ENCODE measurements at places on chromosomes 6 and 20.
A peak's percentile ranks its signal among the peaks of the same experiment; 100 is the strongest.

GRCh38 chr20:60031107-60031506, 72.9 kb downstream of the CDH26 start:
- DNase-seq, result no peak

DNA sequence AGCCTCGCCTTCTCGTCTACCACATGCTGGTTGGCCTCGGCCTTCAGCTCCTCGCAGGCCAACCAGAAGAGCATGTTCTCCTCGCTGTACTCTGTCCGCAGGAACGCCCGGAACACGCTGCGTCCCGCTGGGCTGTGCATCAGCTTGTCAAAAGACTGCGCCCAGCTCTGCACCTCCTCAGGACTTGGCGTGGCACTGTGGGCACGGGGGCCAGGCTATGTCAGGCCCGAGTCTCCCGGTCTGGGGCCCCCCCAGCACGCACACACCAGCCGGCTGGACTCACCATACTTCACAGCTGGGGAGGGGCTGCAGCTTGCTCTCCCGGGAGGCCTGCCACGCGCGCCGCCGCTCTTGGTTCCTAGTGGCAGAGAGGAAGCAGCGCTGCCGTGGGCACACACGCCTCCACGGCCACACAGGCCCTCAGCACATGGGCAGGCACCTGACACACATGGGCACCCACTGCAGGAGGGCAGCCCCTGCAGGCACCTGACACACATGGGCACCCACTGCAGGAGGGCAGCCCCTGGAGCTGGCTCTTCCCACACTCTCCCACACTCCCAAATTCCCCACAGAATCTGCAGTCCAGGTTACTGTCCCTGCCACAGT, 5.0 kb downstream of the RGS19 start:
- no peak for DNase-seq

- no peak for DNase-seq
Measured at GRCh38 chr20:4036351-4036750, 21.0 kb upstream of the RNF24 start.

DNA sequence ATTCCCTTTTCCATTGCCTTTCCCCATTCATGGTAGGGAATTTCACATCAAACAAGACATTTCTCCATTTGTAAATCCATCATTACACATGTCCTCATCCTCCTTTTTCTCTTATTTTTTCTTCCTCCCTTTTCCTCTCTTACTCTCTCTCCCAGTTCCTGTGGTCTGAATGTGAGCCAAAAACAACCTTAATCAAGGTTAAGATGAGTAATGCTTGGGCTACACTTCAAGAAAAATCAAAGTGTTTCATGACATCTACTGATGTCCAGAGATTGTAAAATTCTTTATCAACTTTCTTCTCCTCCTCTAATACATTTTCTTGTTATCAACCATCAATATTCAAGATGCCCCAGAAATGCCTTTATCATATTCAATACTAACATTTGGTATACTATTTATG, 208.0 kb upstream of the PRND start:
- no peak for DNase-seq

DNA sequence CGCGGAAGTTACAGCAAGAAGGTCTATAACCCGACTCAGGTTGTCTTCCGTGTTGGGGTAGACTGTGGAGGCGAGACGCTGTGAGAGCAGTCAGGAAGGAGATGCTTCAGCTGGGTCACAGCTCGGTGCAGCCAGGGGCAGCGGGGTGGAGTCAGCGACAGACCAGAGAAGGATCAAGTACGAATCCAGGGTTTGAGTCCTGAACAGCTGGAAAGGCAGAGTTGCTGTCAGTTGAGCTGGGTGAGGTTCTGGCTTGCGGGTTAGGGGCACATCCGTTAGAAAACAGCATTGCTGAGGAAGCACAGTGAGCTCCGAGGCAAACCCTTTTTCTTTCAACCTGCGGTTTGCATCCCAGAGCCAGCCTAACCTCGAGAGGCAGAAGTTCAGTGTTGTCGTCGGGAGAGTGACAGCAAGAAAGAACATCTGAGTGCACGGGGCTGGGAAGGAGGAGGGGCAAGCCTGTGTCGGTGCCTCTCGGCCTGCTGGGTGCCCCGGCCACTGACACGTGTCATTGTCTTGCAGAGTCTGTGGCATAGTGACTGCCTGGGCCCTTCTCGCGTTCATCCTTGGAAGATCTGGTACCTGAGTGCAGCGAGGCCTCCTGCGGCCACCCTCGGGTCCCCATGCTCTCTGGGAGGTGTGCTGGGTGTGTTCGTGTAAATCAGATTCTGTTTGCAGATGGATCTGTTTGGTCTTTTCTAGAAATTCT, 20.0 kb downstream of the PNLDC1 start:
- DNase-seq, result peak; percentile 15

DNA sequence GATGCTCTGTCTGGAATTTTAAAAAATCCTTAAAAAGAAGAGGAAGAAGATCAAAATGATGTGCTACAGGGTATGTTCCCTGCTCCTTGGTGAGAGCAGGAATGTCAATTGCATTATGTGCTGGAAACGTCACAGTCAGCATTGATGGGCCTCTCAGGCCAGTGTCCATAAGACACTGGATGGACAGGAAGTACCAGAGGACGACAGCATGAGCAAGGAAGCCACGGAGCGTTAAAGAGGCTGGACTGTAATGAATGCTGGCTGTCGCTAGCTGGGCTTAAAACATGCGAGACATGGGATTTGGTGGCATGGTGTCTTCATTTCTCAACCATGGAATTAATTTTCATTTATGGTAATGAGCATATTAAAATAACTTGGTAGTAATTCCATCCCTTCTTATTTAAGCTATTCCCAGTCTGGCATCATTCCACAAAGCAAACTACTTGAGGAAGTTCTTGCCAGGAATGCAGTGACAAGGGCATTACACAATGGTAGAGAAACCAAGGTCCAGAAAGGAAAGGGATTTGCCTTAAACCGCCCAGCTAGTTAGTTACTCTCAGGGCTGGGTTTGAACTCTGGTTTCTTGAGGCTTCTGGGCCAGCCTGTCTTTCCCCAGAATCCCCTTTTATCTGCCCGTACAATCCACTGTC, 166.6 kb upstream of the SOX4 start:
- DNase-seq, result no peak

- no peak for DNase-seq
Measured at GRCh38 chr20:21103582-21104465, 2.3 kb downstream of the LINC00237 start.

All from stimulated activated CD4-positive, alpha-beta T cell treated with anti-CD3 and anti-CD28 coated beads, Interleukin-4, amount 100 ng/mL, for 4 hours (primary cell).